ENCODE measurements at places on chromosomes 7 and 10.

DNA sequence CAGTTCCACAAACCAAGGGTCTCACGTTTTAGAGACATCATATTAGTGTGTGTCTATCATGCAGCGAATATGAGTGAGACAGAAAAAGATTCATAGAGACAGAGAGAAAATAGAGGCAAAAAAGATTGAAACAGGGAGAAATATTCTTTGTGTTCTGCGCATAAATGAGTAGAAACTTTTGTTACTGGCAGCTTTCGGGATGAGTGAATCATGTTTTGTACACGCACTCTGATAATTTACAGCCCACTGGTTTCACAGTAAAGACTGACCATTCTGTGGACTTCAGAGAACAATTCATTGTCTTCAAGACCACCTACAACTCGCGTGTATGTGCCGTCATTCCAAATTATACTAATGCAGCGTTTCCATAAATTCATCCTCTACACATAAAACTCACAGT is 60.2 kb downstream of the NRCAM start:
- no peak for ATAC-seq

DNA sequence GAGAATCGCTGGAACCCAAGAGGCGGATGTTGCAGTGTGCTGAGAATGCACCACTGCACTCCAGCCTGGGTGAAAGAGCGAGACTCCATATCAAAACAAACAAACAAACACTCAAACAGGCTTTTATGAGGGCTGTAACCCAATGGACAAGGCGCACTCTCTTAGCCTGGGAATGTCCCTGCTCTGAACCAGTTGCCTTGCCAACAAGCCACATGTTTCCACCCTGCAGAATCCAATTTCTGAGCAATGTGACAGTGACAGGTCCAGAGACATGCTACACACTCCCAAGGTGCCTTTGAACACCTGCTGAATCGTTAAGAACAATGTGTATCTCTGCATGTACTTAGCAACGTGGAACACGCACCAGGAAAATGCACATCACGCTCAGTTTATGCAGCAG is 186.8 kb upstream of the AUTS2 start:
- no peak for ATAC-seq

GRCh38 chr7:46848944-46849343 is 733.0 kb downstream of the TNS3 start:
- no peak for ATAC-seq

- ATAC-seq = no peak
Observed at GRCh38 chr10:32972929-32973328, 14.9 kb upstream of the ITGB1 start.

DNA sequence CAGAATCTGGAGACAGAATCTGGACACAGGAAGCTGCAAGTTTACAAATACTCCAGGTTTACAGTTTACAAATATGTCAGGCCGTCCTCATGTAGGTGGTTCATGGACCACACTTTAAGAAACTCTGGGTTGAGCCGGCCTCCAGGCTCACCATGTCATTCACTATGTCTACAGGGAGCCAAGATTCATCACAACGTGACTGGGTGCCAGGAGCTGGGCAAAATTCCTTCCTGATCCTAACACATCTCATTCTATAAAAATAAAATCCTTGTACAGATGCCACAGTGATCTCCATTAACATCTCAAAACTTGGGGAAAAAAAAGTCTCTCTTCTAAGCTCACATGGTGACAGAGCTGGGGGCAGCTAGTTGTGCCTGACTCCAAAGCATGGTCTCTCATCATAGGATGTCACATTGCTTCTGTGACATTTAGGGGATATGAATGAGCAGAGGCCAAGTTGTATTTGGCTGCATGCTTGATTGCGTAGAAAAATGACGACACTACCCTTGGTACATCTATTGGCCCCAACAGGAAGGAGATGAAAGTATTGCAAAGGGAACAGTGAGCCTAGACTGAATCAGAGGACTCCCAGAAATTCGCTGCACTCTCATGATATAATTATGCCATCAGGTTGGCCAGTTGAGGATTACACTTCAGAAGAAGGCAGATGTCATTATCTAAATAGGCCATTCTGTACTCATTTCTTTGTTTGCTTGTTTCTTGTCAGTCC is 35.9 kb downstream of the MTURN start:
- no peak for ATAC-seq

DNA sequence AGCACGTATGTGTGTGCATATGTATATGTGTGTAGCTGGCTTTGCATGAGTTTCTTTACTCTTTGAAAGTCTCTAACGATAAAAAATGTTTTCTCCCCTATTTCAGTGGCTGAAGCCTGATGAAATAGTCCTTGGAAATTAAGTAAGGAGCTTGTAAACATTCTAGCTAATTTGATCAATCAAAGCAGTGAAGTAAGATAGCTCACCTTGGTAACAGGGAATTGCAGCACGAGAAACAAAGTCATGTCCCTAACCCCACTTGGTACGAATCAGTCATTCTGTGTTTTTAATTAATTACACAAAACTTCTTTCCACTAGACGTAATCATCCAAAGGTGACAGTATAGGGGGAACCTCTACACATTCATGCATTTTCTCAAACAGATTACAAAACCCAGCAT is 41.5 kb downstream of the GPR37 start:
- ATAC-seq = no peak

GRCh38 chr7:117800406-117800805 is 72.8 kb downstream of the CTTNBP2 start:
- no peak for ATAC-seq

DNA sequence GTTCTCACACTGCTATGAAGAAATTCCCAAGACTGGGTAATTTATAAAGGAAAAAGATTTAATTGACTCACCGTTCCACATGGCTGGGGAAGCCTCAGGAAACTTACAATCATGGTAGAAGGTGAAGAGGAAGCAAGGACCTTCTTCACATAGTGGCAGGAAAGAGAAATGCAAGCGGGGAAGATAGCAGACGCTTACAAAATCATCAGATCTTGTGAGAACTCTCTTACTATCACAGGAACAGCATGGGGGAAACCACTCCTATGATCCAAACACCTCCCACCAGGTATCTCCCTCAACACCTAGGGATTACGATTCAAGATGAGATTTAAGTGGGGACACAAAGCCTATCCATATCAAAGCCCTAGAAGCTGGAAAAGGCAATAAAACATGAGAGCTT is 130.8 kb downstream of the MDFIC start:
- no peak for ATAC-seq

DNA sequence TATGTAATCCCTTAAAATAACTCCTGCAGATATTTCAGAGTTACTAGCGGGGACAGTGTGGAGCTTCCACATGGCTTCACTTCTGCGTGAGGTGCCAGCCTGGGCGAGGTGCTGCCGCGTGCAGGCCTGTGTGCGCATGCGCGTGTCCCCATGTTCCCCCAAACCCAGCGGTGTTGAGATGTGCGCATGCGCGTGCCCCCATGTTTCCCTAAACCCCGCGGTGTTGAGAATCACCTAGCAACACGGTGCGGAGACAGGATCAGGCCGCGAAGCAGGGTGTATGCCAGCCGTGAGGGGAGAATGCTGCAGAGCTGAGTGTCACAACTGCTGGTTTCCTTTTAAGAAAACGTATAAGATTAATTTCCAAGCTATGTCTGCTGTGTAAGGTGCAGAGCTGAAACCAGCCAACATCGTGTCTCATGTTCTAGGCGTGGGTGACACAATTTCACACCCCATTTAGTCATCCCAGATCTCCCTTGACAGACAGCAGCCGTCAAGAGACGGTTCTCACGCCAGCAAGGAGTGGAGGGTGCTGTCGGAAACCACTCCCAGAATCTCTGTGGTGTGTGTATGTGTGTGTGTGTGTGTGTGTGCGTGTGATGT is 71.9 kb upstream of the ADARB2 start:
- ATAC-seq = no peak

GRCh38 chr10:58293989-58294388 is 25.0 kb downstream of the CISD1 start:
- no peak for ATAC-seq

DNA sequence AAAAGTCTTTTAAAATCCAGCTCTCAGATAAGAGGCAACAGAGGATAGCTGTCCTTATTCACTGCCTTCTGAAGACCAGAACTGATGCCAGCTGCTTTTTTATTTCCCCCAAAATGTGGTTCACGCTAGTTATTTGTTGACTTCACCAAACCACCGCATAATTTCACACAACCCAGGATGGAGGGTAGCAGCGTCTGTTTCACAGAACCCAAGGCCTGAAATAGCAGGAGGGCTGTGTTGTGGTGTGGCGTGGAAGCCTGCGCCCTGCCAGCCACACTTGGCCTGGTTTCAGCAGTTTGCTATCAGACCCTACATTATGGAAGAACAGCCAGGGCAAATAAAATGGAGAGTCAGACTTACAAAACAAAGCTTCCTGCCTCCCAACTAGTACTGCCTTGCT is 155.4 kb downstream of the DYNC1I1 start:
- no peak for ATAC-seq

DNA sequence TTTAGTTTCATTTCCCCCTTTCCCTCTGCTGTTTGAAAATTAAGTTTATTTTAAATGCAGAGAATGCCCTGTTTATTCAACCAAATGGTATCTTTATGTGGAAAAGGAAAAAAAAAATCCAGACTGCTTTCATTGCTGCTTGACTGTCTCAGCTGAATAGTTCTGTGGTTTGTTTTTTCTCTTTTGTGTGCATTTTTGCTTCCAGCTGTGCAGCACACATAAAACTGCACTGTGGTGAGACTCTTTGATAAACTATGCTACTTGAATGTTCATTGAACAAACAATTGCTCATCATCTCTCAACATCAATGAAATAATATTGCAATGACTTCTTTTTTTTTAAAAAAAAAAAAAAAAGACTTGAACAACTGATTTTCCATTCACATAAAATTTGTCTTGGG is 78.6 kb upstream of the GLI3 start:
- ATAC-seq = no peak

DNA sequence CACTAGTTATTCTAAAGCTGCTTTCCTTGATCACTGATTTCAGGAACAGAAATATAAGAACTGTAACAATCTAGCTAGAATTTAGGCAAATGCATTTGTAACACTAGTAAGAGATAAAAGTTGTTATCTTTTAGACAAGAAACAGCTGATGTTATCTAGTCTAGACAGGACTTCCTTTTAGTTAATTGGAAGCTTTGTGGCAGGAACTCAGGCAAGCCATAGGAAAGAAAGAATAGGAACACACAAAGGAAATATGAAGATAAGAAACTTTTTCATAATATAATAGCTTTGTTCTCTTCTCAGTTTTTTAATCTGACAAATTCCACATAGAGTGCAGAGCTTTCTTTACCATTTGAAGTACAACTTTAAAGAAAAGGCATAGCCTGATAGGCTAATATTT is 59.0 kb upstream of the AGR3 start:
- ATAC-seq = no peak
